ENCODE measurements at places on chromosomes 2 and 18.

GRCh38 chr2:62303788-62304187 lies 107.9 kb downstream of the B3GNT2 start:
- no peak for DNase-seq

DNA sequence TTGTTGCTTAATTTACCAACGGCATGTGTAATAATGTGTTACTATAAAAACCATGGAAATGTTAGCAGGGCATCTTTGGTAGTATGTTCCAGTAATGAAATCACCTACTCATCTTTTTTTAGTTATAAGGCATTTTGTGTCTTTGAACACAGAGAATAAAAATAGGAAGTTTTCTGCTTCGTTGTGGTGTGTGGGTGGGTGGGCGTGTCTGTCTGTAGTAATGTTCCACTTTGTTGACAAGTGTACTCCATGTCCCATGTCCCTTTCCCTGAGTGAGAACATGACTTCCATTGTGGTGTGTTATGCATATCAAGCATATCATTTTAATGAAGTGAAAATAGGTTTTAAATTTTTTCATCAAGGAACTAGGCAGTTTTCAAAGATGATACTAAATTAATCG lies 149.3 kb downstream of the VWC2L start:
- no peak for DNase-seq

DNA sequence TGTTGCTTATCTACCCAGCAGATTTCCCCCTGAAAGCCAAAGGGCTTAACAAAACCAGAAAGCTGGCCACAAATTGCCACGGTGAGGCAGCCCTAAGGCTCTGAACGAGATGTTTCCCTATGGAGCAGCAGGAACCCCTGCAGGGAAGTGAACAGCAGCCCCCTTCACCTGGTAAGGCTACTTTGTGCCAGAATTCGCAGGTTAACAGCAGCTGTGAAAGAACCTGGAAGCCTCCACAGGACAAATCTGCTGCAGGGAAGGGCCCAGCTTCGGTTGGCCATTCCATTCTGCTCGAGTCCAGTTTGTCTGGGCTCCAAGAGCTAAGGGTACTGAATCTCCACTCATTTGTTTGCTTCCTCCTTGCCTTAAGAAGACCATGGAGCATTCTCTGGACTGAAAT lies 175.3 kb downstream of the PDE11A start:
- no peak for DNase-seq

GRCh38 chr2:241317391-241317790 lies 1.7 kb downstream of the SEPTIN2 start:
- DNase-seq, result no peak

DNA sequence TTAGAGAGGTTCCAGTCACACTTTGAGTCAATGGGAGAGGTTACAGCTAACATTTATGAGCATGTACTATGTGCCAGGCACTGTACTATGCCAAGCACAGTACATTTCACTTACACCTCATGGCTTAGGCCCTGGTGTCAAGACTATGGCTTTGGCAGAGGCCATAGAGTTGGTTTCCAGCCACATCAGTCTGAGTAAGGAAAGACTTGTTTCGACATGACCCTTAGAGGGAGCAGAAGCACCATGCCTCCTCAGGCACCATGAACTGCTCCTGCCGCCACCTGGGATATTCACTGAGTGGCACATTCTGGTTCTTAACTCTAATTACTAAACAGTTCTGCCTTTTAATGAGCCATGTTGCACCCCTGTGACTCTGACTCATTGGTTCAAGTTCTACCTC lies 12.7 kb downstream of the DGUOK start:
- DNase-seq, result no peak

DNA sequence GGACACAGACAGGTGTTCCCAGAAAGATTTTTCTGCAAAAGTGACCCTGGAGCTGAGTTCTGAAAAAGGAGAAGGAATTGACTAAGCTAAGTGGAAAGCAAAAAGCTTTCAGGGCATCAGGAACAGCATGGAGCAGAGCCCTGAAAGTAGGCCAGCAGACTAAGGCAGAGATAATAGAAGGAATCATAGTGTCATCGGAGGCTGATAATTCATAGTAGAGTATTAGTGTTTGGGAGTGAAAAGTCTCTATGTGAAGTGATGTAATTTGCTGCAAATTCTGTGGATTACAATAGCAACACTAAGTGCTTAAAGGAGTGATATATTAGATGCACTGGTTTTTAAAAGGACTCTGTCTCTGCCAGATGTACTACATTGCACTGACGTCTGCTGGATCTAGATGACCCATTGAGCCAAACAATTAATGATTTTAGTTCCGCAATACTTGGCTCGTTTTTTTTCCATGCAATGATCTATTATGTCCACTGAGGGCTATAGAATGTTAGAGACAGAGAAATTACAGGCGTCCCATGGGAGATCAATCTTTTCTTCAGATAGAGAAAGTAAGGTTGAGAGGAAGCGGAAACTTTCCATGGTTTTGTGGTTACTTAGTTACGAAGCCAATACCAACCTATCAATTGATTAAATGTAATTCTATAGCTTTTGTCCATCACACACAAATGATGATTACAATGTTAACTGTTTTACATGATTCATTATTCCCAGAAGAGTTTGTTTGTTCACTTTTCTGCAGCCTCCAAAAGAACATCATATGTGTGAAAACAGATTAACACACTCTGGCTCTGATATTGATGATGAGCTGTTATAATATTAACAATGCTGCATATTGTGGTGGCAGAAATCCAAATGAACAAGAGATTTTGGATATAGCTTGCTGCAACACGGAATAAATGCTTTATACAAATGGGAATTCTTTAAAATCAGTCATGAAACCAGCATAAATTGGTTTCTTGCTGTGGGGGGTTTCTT lies 143.7 kb downstream of the MC4R start:
- no peak for DNase-seq

DNA sequence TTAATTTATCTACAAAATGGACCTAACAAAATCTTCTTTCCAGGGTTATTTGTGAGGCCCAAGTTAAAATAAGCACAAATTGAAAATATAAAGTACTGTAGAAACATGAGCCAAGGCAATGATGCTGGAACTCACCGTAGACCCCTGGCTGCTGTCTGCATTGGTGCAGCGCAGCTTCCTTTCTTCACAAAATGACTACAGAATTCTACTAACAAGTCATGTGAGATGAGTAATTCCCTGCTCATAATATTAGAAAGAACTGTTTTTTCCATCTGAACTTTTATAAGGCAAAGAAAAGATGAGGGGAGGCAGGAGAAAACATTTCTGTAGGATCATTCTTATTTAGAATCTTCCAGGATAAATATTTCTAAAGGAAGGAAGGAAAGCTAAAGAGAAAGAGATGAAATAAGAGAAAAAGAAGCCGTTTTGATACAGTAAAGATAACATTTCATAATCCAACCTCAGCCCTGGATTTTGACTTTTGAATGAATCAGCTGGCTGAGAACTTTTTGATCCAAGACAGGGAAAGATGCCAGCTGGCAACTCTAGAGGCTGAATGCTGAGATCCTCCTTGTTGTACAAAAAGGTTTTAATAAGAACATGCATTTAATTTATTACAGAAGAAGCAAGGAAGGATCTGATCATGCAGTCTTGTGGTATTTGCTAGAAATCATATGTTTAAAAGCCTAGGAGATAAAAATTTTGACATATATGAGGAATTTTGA lies 183.9 kb upstream of the KLHL14 start:
- DNase-seq, result no peak

DNA sequence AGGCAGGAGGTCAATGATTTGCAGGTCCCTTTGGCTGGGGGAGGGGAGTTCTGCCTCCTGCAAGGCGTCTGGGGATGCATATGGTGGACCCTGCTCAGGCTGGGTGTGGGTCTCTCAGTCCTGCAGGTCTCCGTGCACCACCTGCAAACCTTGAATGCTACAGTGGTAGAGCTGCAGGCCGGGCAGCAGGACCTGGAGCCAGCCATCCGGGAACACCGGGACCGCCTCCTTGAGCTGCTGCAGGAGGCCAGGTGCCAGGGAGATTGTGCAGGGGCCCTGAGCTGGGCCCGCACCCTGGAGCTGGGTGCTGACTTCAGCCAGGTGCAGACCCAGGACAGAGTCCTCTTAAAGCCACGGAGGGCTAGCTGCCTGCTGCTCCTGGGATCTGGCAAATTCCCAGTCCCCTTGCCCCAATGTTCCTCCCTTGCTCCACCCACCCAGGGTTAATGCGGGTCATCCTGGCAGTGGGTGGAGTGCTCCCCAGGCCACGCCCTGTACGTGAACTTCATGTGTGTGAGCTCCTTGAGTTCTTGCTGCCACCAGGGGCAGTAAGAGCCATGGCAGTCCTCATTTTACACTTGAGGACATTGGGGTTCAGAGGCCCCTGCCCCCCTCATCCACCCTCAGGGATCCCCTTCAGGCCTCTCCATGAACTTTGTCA lies 3.1 kb downstream of the PROM2 start:
- no peak for DNase-seq

DNA sequence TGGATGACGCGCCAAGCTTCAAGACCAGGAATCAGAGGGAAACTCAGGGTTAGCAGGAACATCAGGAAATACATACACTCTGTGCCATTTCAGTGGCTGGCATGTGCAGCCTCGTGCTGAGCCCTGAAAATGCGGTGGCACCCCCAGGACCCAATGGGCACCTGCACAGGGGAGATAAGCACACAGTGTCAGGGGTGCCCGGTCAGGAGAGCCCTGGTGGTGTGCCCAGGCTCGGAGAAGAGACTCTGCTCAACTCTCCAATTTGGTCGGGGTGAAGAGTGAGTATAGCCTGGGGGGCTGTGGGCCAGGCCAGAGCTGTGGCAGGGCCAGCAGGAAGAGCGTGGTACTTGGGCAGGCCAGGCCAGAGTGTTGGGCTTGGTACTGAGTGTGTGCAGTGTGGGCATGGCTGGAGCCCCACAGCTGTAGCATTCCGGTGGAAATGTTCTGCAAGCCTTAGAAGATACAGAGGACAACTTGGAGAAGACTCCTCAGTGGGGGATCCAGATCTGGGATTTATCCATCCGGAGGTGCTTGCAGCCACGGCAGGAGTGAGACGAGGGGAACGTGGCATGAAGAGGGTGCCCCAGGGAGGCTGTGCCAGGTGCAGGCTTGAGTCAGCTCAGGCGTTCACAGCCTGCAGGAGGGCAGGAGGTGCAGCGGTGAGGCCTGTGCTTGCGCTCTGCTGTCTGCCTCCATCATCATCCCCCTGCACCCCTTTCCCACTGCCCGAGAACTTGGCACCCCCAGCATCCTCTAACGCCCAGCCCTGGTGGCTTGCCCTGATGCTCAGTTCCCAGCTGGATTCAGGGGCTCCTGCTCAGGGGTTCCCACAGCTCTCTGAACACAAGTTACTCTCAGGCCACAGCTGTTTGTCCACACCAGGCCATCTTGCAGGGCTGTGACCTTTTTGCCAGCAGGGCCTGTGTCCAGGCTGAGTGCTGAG lies 451.7 kb upstream of the HS6ST1 start:
- no peak for DNase-seq

DNA sequence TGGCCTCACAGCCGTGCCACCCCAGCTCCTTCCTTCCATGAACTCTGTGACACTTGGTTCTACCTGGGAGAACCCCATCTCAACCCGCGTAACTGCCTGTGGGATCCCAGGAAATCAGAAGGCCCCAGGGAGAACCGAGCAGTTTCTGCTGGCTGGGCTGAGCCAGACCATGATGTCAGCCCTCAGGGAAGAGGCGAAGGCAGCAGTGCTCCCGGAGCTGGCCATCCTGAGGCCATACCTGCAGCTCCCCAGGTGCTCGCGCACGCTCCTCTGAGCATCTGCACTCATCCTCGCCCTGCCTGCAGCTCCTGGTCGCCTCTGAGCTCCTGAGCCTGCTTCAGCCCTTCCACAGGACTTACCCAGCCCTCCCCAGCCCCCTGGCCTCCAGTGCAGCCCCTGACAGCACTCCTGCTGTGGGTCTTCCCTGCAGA lies 186.1 kb downstream of the SEPTIN10 start:
- DNase-seq, result no peak

DNA sequence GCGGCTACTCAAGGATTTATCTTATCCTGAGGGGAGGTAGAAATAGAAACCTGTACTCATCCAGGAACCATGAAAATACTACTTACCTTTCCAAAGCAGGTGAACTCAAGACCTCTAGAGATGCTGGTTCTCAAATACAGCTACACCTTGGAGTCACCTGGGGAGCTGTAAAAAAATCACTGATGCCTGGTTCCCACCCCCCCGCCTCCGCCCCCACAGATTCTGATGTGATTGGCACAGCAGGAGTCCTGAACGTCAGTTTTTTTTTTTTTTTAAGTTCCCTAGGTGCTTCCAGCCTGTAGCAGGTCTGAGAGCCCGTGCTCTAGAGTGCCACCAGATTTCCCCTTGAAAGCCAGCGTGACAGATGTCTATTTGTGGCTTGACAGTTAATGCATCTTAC lies 113.6 kb downstream of the MRO start:
- no peak for DNase-seq

DNA sequence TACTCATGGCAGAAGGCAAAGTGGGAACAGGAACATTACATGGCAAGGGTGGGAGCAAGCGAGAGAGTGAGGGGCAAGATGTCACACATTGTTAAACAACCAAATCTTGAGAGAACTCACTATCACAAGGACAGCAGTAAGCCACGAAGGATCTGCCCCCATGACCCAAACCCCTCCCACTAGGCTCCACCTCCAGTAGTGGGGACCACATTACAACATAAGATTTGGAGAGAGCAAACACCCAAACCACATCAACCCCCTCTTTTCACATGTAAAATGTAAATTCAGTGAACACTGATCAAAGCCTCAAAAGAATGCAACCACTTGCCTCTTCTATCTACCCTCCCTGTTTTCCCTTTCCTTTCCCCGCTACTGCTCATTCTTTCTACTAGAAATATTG lies 43.6 kb upstream of the TNP1 start:
- DNase-seq, result no peak

DNA sequence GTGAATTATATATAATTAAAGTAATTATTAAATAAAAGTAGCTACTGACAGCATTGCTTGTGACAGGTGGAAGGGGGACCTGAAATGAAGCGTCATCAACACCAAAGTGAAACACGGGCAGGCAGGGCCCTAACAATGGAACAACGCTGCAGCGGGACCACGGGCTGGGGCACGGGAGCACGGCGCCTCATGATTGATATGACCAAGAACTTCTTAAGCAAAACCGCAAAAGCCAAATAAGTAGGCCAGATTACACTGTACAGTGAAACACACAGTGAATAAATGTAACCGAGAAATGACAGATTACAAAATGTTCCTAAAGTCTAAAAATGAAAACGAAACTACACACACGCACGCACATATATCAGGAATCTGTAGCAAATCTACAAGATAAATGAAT lies 81.4 kb downstream of the SNTG2 start:
- DNase-seq, result no peak

GRCh38 chr2:240873805-240874714 lies 5.4 kb downstream of the AGXT start:
- no peak for DNase-seq

DNA sequence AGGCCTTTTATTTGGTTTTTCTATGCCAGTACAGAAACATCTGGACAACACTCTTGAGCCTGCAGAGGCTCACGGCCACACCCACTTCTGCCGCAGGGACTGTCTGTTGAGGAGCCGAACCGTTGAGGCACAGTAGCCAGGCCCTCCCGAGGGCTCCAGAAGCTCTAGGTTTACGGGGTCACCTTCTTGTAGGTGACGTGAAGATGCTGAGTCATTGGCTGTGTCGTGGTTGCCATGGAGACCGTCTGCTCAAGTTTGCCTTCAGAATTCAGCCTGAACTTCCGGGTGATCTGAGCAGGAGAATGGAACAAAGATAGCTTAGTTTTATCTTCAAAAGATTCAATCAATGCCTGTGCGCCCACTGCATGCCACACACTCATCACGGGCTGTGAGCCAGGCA lies 25.9 kb downstream of the BOK start:
- DNase-seq, result no peak

GRCh38 chr2:23380562-23381065 lies 4.4 kb upstream of the KLHL29 start:
- DNase-seq, result no peak

GRCh38 chr2:144607099-144607498 lies 87.2 kb upstream of the ZEB2 start:
- DNase-seq, result no peak
